ENCODE measurements at places on chromosomes 1 and 21.

DNA sequence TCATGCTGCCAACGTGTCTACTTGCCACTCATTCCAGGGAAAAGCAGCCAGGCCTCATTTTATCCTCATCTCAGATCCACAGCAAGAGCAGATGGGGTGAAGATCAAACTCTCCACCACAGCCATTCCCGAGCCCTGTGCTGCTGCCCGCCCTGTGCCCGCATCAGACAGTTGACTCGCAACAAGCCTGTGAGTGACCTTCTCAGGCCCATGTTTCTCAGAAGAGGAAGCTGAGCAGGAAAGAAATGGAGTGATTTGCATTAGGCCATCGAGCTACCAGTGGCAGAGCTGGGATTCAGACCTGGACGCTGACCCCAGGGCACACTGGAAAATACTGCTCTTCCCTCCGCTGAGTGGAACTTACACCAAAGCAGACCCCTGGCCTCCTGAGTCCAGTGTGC is 1.2 kb downstream of the CNR2 start:
- no peak for DNase-seq

DNA sequence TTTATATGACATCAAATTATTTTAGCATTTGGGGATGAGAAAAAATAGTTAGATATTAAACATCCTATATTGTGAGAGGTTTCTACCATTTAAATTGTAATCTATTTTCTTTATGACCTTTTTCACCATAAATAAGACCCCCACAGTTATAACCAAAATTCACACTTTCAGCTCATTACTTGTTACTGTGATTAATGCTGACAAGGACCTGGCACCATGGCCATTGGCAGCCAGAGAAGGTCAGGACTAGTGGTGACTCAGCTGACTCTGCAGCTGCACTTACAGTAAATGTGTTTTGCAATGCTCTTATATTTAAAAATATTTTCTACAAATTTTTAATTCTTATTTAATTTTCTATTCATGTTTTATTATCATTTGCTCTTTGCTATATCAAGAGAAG is 133.3 kb upstream of the C1orf105 start:
- no peak for DNase-seq

GRCh38 chr1:173050865-173051264 is at the start of gene TNFSF18:
Gene TNFSF18, minus strand, starts transcription at chr1:173050941. Its CDS starts 45 bp downstream, at chr1:173050896.
- no peak for DNase-seq

GRCh38 chr1:176540428-176540827 is 77.5 kb downstream of the PAPPA2 start:
- no peak for DNase-seq
